ENCODE measurements at places on chromosomes 5 and 9.

DNA sequence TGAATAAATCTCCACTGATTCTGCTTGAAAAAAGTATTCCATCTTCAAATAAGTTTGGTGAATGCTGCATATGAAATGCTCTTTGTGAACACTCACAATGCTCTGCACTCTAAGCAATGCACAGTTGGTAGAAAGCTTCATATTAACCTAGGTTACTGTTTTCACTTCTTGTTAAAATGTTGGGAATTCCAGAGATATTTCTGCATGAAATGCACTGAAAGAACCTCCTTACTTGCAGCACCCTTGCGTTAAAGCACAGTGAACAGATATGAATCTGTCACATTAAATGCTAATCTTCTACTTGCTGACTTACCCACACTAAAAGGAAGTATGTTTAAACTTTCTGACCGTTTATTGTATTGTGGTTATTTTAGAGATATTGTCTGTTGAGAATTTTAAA, 584.1 kb upstream of the NUDT12 start:
- DNase-seq = no peak

GRCh38 chr5:16740811-16741392, 124.1 kb upstream of the RETREG1 start:
- no peak for DNase-seq

- no peak for DNase-seq
These were observed 218.1 kb downstream of the CETN3 start for GRCh38 chr5:90191352-90192045.

- DNase-seq = no peak
These were observed 630.3 kb downstream of the ISL1 start for GRCh38 chr5:52013523-52013922.

DNA sequence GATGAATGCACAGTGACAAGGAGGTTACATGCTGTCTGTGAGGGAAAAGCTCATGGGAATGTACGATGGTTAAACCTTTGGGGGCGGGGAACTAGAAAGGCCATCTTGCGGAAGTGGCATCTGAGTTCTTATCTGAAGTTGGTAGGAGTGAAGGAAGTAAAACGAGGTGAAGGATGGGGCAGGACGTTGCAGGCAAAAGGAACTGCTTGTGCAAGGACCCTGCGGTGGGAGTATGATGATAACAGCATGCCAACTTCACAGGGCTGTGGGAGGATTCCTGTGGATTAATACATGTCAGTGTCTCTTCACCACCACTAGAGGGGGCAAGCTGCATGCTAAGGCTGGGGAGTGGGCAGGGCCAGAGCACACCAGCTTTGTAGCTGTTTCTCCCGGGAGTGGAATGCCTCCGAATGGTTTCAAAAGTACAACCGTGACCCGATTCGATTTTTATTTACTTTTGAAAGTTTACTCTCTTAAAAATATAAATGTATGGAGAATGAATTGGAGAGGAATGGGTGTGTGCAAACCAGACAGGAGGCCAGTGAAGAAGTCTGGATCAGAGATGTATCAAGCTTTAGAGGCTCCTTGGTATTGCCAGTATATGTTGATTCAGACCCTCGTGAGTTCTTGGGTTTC, 62.5 kb downstream of the CYFIP2 start:
- peak; percentile 80 for DNase-seq

GRCh38 chr9:40927851-40928802, 200.4 kb downstream of the FOXD4L6 start:
- DNase-seq = no peak

DNA sequence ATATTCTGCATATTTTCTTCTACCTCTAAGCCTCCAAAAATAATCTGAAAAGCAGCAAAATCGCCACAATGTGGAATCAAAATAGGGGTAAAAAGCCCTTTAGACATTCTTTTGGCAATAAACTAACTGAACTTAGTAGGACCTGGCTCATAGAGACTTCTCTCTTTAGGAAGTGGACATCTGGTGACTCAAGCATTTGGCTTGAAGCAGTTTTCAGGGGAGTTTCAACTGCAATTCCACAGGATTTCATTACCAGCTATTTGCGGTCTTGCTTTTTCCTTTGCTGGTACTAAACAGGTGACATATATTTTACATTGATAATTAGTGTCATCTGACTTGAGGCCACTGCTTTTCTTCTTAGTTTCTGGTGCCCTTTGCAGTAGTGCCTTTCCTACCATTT, 173.2 kb upstream of the FBN2 start:
- peak; percentile 7 for DNase-seq

DNA sequence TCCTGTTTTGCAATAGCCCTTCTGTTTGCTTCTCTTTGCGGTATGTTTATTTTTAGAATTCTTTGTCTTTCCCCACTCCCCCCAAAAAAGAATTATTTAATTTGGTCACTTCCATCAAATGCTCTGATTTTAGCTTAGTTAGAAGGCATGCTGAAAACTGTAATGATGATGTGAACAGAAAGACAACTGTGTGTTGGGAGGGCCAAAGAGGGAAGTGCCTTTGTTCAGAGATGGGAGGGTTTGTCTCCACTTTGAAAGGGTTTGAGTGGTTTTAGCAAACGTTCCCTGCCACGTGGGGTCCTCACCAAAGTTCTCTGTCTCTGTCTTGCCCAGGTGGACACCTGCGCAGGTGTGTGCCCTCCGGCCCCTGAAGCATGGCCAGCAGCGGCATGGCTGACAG, 41.9 kb downstream of the SYK start:
- DNase-seq = no peak

DNA sequence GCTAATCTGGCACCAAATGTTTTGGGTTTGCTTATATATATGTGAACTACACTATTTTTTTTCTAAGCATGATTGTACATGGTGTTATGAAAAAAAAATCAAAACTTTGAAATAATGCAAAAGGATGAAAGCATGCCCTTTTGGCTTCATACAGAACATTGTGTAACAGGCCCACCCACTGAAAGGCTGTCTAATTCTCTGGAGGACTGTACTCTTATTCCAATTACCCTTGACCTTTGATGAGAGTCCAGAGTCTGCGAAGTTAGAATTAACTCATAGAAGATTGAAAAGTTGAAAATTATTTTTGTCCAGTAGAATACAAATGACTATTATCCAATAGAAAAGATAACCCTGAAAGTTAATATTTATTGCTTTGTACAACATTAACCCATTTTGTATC, 117.4 kb downstream of the ADAMTS12 start:
- DNase-seq = no peak

DNA sequence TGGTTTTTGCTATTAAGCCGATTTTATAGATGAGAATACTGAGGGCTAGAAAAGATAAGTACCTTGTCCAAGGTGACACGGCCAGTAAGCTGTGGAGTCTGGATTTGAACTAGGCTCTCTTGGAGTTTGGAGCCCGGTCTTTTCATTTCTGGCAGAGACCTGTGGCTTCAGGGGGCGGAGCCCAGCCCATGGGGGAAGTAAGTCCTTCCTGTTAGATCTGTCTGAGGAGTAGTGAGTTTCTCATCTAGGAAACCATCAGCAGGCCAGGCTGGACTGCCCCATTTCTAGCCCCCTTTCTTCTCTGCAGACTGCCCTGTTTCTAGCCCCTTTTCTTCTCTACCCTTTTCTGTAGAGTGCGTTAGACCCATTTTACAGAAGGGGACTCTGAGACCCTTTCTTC, 521 bp upstream of the PTGS1 start:
- no peak for DNase-seq

GRCh38 chr5:34011536-34011935, 3.7 kb upstream of the AMACR start:
- no peak for DNase-seq

GRCh38 chr9:107948086-107948485, 458.5 kb upstream of the KLF4 start:
- no peak for DNase-seq

DNA sequence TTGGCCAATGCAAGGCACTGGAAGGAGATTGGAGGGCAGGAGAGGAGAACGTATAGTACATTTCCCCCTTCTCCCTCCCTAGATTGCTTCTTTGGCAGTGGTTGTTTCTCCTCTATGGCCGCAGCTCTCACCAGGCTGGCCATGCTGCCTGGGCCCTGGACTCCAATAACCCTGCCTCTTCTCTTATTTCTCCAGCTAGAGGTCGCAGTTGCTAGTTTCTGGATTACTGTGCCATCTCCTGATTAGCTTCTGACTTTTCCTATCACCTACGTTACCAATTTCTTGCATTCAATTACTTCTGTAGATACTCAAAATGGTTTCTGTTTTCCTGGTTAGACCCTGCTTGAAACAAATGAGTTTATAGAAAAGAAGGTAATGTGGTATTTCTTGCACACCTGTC, 2.4 kb upstream of the MACIR start:
- no peak for DNase-seq

GRCh38 chr9:26650325-26650724, 242.3 kb downstream of the CAAP1 start:
- DNase-seq = no peak

DNA sequence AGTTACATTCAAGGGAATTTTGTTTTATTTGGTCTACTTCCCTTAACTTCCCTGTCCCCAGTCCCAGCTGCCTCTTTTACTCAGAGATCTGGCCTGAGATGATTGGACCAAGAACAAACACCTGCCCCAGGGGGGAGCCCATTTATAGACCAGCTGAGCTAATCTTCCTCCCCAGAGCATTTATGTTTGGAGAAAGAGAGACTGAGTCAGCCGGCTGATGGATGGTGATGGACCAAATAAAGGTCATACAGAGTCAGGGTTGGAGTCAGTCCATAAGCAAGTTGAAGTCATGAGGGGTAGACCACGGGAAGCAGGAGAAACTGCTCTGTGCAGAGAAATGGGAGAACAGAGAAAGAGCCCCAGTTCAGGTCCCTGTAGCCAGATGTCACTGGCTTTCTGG, 77.7 kb downstream of the TMEM174 start:
- DNase-seq = no peak

DNA sequence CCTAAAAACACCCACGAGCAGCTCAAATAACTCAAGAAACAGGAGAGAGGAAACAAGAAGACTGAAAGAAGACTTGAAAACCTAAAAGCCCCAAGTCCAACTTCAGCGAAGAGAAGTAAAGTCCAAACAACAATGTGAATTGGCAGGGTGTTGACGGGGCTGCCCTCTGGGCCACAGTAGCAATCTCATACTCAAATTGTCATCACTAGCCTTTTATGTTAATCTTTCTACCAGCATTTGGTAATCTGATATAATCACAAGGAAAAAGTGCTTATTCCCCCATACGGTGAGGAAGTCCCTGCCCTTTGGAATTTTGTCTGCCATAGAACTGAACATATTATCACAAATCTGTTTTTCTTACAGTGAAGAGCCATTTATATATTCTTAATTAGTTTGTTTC, 51.5 kb upstream of the IFNE start:
- DNase-seq = no peak

DNA sequence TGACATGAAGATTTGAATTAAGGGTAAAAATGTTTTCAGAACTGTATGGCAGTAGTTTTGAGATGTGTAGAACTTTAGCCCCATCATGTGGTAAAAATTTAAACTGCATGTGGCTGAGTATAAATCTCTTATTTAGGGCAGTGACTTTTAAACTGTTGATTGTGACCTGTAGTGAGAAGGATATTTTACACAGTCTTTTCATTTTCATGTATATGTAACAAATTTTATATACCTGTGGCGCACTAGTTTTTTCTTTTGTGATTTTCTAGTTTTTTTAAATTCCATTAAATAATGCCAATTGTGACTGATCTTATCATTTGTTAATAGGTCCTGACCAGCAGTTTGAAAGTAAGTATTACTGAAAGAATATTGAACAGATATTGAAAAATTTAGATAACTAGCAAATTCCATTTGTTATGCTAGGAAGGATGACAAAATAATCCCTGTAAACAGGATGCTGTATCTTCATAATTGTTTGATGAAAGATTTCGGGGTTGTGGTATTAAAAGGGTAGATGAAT, 47.2 kb downstream of the GPBP1 start:
- peak; percentile 58 for DNase-seq

DNA sequence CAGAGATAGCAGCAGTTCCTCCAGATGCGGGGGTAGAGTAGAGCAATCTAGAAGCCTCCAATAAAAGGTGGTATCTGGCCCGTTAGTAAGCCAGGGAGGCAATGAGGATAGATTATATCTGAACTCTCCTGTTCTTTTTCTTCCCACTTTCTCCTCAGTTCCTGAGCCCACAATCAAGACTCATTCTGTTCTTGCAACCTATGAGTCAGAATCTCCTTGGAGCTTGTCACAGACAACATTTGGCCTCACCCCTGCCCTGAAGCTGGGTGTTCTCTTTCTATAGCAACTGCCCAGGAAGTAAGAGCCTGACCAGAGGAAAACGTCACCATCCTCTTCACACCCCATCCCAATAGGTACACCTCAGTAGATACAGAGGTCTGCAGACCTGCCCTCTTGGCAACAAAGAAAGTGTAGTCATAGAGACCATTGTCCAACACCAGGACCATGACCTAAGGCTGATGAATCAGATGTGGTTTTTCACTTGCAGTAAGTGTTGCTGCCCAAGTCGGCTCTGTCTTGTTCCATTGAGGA, 76.3 kb upstream of the PCA3 start:
- peak; percentile 50 for DNase-seq

DNA sequence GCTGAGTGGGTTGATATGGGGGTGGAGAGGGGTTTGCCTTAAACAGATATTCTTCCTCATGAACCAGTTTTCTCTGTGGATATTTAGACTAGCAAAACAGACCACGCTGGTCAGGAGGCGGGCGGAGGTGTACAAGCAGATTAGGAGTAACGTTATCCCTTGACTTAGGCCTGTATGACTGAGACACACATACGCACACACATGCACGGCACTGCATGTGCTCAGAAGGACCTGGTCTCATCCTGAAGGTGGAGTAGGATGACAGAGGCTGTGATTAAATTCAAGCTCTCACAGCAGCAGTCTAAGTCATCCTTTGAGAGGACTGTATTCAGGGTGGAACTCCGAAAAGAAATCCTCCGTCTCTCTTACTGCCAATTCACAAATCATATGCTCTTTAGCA, 209.7 kb downstream of the DIRAS2 start:
- peak; percentile 11 for DNase-seq

- DNase-seq = peak; percentile 73
These were observed 22.6 kb downstream of the TGFBR1 start for GRCh38 chr9:99127356-99128132.

- DNase-seq = peak; percentile 66
These were observed 56.7 kb downstream of the MAPKAP1 start for GRCh38 chr9:125650271-125650737.

GRCh38 chr5:67451640-67452279, 255.2 kb upstream of the CD180 start:
- no peak for DNase-seq

DNA sequence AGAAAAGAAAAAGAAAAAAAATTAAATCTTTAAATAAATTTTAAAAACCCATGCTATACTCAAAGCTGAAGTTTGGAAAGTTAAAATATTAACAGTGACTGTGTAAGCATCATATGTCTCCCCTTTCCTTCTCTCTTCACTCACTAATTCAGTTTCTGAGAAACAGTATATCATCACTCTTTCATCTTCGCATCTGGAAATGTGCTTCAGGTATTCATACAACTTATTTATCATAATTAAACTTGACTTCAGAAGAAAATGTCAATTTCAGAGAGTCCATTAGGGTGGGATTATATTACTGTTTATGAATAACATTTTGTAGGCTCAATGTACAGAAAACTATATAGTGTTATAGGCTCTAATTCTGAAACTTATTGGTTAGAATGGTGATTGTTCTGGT, 29.3 kb upstream of the TARS1 start:
- no peak for DNase-seq

- DNase-seq = no peak
These were observed 5.5 kb upstream of the MRPS2 start for GRCh38 chr9:135494791-135495559.
